Naive thymus-derived CD8-positive, alpha-beta T cell (primary cell): ENCODE measurements at places on chromosomes 1 and 21. TPM values are rescaled to one million over a fixed set of nuclear protein-coding genes. Genes with fewer than 3 reads are reported as not detected.

Gene LCE3D
- total RNA-seq: not detected

Gene FAAH
- 8.9 TPM for total RNA-seq

Gene FBXO44
- total RNA-seq: 55.7 TPM

Gene EXO5
- total RNA-seq: 13.3 TPM

Gene TRIM45
- total RNA-seq: 0.14 TPM

Gene ATP1A2
- not detected for total RNA-seq

Gene S100A14
- not detected for total RNA-seq

Gene FLG2
- total RNA-seq: 0.10 TPM

Gene GPR3
- total RNA-seq: not detected

Gene PPIAL4G
- total RNA-seq: 3.0 TPM

Gene TNNT2
- total RNA-seq: not detected

Gene ZNF697
- total RNA-seq: not detected

Gene DNASE2B
- total RNA-seq: not detected

Gene KRTAP12-2
- total RNA-seq: not detected

Gene ERRFI1
- 2.1 TPM for total RNA-seq

Gene KIRREL1
- total RNA-seq: not detected

Gene CLDN17
- total RNA-seq: not detected

Gene CACHD1
- total RNA-seq: 5.2 TPM

Gene LIN28A
- total RNA-seq: not detected

Gene SLC44A5
- total RNA-seq: 4.4 TPM

Gene GFI1
- 22.4 TPM for total RNA-seq

Gene GJB4
- total RNA-seq: not detected

Gene ETV3L
- total RNA-seq: not detected

Gene XCL2
- total RNA-seq: not detected

Gene FAM163A
- not detected for total RNA-seq

Gene SPRR2E
- not detected for total RNA-seq

Gene FYB2
- total RNA-seq: not detected

Gene AJAP1
- total RNA-seq: 0.21 TPM

Gene ZBTB8B
- total RNA-seq: not detected

Gene SLC45A1
- 1.2 TPM for total RNA-seq

Gene ESPN
- total RNA-seq: 2.3 TPM

Gene RRAGC
- total RNA-seq: 24.8 TPM

Gene FAM151A
- not detected for total RNA-seq

Gene OR2AK2
- not detected for total RNA-seq

Gene APP
- total RNA-seq: 31.0 TPM

Gene CD160
- not detected for total RNA-seq
